ENCODE measurements at places on chromosomes 7 and 10.

DNA sequence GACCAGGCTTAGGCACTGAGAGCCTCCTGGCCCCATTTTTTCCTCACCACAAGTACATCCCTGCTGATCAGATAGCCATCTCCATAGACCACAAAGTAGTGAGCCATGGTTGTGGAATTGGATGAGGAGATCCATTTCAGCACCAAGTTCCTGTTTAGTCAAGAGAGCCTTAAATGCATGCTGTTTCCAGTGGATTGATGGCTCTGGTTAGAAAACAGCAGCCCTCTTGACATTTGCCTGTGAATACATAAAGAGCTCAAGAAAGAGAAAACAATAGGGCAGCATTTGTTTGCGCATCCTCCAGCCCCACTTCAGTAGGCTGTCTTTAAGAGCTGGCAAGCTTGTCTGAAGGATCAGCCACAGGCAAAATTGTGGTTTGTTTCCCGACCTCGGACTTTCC lies 251.2 kb downstream of the POU6F2 start:
- DNase-seq: no peak

DNA sequence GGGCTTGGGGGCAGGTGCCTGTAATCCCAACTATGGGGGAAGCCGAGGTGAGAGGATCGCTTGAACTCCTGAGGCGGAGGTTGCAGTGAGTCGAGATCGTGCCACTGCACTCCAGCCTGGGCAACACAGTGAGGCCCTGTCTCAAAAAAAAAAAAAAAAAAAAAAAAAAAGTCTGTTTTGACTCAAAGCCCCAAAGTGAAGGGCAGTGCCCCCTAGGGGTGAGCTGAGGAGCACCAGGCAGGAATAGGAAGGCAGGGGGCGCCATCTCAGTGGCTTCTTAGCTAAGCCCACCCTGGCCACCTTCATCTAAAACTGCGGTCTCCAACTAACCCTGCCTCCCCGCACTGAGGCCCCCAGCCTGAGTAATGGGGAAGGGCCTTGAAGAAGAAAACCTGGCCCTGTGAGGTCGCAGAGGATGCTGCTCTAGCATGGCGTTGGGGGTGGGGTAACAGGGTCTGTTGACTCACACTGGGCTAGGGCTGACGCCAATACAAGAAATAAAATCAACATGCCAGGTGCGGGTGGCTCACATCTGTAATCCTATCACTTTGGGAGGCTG lies 9.8 kb downstream of the PODXL start:
- no peak for DNase-seq

DNA sequence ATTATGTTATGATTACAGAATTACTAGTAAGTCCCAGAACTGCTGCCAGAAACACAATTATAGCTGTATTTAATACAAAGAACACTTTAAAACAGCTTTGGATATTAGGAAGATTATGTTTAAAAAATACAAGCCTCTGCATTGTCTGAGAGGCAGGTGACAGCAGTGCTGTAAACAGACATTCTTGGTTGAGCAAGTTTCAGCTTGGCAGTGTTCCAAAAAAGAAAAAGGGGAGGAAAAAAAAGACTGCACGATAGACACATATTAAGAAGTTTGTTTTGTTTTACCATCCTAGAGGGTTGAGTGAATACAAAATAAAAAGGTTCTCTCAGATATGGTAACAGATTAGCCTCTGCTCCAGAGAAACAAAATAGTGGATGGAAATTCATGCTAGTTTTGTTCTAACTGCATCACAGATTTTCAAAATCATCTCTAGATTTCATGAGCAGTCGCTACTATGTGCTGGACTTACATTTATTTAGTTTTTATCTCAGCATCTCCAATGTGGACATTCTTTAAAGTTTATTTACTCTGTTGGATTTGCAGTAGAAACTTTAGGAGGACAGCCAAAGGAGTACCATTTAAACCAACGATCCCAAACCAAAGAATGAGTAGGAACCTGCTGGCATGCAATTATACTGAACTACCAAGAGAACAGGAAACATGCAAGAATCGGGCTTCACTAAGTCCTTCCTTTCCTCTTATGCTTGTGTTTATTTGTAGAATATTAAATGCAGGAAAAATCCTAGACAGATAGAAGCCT lies 9.0 kb downstream of the FAM204A start:
- DNase-seq: no peak

- no peak for DNase-seq
These were observed 713 bp downstream of the LZTS2 start for GRCh38 chr10:101000127-101000914.

- DNase-seq: no peak
These were observed 5.8 kb downstream of the ACSL5 start for GRCh38 chr10:112379635-112380296.

DNA sequence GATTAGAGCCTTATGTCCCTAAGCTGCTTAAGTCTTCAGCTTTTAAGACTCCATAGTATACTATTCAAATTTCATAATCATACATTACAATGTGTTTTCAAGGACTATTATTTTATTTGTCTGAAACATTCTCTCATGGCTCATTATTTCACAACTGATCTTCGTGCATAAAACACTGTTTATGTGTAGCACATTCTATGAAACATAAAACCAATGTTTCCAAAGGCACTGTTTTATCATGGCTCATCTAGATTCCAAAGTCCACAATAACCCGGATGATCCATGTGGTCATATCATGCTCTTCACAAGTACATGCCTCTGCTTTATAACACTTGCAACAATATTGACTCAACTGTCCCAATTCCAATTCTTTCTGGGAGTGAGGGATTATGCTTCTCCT lies 806.1 kb downstream of the TNS3 start:
- DNase-seq: no peak

GRCh38 chr7:100583132-100584053 lies 2.5 kb downstream of the LRCH4 start:
- DNase-seq: no peak

DNA sequence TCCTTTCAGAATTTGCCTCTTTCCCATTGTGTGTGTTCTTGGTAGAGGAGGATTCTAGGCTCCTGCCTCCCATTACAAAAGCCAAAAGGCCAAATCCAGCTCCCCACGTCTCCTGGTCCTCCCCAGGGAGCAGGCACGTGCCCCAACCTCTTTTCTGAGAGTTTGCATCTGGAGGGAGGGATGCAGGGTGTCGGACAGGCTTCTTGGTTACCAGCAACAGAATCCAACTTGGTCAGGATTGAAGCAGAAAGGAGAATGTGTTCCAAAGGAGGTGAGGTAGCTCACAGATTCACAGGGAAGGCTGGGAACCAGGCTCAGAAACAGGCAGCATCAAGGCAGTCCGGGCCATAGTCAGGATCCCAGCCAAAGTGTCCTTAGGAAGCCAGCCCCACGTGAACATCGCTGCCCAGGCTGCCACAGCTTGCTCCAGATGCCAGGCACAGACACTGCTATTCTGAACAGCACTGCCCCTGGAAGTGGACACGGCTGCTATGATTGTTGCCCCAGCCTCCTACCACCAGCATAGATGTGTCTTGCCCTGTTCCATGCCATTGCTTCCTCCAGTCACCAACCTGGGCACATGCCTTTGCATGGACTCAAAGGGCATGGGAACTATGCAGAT lies 264.2 kb upstream of the ZMIZ1 start:
- DNase-seq: no peak

GRCh38 chr7:36758879-36759278 lies 34.6 kb upstream of the AOAH start:
- no peak for DNase-seq

DNA sequence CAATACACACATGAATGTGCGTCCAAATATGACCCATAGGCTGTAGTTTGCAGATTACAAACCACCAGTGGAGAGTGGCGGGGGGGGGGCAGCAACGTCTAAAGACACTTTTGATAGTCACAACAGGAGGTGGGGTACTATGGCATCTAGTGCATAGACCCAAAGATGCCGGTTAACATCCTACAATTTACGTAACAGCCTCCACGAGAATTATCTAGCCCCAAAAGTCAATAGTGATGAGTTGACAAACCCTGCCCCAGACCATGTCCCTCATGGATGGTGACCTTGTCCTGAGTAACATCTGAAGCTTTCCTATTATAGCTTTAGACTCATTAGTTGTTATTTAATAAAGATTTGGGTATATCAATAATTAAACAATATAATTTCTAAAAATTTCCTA lies 31.6 kb downstream of the USP6NL start:
- no peak for DNase-seq

GRCh38 chr7:50184271-50184990 lies 91.4 kb upstream of the ZPBP start:
- DNase-seq: no peak

- DNase-seq: no peak
These were observed 87.4 kb downstream of the FOXL3 start for GRCh38 chr7:377080-378040.

- DNase-seq: no peak
These were observed 97.5 kb downstream of the PFKFB3 start for GRCh38 chr10:6300106-6300783.

GRCh38 chr7:98651760-98652159 lies 34.7 kb downstream of the NPTX2 start:
- no peak for DNase-seq

- no peak for DNase-seq
These were observed 63.7 kb downstream of the ARHGAP12 start for GRCh38 chr10:31864834-31865518.

- no peak for DNase-seq
These were observed at the start of gene EPHB4 for GRCh38 chr7:100827330-100828226. TSS of gene EPHB4 (minus strand) at chr7:100827523. CDS start at chr7:100827030, 493 bp downstream.

GRCh38 chr7:120554960-120555571 lies 282.1 kb downstream of the KCND2 start:
- DNase-seq: no peak

- no peak for DNase-seq
These were observed 545.9 kb downstream of the REEP3 start for GRCh38 chr10:64067009-64067606.

- DNase-seq: no peak
These were observed 128.0 kb downstream of the MAD1L1 start for GRCh38 chr7:2104716-2105115.

- no peak for DNase-seq
These were observed 6.5 kb downstream of the TSPAN14 start for GRCh38 chr10:80460399-80461207.

All from right renal cortex interstitium (tissue), 3 donors.